ENCODE measurements at places on chromosomes 6 and 20.
A peak's percentile ranks its signal among the peaks of the same experiment; 100 is the strongest.

DNA sequence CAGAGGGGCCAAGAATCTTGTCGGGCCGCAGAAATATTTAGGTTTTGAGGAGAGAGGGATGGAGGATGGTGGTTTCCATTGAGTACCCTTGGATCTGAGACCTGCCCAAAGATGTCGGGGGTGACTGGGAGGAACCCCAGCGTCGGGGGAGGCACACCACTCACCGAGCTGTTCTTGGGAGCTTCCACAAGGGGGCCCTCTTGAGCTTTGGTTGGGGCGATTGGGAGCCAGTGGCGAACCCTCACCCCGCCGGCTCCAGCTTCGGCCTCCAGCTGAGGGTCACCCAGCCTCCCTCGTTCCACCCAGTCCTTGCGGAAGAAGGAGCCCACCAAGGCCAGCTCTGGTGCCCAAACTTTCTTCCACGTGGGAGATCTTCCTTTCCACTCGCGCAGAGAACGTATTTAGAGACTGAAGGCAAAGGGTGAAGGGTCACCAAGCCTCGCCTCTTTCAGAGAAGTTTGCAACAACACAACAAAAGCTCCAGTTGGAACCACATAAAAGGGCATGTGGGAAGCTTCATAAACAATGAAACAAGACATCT lies 33.6 kb downstream of the APCDD1L start:
- peak; percentile 45 for DNase-seq

- peak; percentile 24 for DNase-seq
Observed at GRCh38 chr6:52304983-52305390, 20.4 kb upstream of the MCM3 start.

GRCh38 chr6:79570129-79571029 lies 33.1 kb upstream of the LCA5 start:
- peak; percentile 69 for DNase-seq

DNA sequence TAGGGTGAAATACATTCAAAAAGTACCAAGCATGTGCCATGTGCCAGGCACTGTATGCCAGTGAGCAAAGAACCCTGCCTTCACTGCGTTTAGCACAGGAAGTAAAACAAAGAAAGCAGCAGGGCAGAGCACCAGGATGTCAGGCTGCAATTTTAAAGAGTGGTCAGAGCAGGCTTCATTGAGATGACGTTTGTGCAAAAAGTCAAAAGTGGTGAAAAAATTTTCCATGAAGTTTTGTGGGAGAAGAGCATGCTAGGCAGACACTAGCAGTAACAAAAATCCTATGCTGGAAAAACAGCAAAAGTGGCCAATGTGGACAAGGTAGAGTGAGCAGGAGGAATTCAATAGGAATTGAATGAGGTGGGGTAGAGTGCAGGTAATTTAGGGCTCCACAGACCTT lies 31.3 kb downstream of the AKIRIN2 start:
- no peak for DNase-seq

DNA sequence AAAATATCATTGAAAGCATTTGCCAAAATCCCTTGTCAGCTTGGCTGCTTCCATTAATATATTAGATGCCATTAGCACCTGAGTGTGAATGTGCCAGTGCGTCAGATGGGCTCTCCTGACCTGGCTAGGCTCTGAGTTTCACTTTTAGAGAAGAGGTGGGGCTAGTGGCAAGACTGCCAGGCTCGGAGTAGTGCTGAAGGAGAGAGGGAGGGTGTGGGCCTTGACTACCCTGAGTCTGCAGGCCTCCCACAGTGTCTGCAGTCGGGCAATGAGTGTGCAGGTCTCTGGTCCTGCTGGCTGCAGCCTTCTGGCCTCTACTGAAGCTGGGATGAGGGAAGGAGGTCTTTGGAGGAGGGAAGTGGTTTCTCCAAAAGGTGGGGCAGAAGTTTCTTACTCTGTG lies 34.6 kb upstream of the PNPLA1 start:
- peak; percentile 15 for DNase-seq

- no peak for DNase-seq
Observed at GRCh38 chr20:6837730-6838129, 70.2 kb downstream of the BMP2 start.

GRCh38 chr20:16390991-16391390 lies 182.3 kb downstream of the KIF16B start:
- no peak for DNase-seq

DNA sequence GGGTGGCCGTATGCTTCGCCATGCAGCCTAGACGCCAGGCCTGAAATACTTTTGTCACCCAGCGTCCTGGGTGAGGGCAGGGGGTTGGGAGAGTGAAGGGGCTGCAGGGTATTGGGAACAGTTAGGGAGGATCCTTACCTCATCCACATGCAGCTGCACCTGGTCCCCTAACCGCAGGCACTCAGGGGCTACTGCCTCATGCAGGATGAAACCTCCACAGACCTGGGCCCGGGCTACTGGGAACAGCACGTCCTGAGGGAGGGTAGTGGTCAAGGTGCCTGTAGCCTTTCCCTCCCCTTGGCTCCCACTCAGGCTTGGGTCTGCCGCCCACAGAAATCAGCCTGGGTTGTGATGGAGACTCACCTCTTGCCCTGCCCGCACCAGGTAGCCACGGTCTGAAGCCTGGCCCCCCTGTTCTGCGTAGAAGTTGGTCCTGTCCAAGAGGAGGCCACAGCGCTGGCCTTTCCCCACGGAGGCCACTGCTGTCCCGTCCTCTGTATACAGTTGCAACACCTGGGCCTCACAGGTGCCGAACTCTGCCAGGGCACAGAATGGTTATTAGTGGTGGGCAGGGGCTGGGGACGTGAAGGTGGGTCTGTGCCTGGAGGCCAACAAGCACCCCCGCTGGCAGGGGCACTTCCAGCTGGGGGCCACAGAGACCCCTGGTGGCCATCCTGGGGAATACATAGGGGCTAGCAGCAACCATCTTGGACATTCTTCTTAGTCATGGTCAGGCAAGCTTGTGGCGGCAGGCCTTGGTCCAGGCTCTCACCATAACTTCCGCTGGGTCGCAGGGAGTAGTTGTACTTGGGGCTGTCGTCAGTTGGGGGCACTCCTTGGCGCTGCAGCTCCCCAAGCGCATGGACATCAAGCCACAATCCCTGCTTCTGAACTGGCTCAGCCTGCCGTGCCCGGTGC lies 8.6 kb downstream of the AARS2 start:
- peak; percentile 52 for DNase-seq

GRCh38 chr6:63278916-63279315 lies 40.9 kb downstream of the LGSN start:
- DNase-seq, result no peak

GRCh38 chr20:49687595-49688567 lies 25.8 kb downstream of the B4GALT5 start:
- no peak for DNase-seq

Measured in amniotic epithelial cell (primary cell).